Activated T-helper 1 cell treated with anti-CD3 and anti-CD28 coated beads, Interleukin-2, amount 50 U/mL, for 16 hours (primary cell): ENCODE measurements at places on chromosomes 2 and 18.

- DNase-seq = no peak
Measured at GRCh38 chr2:220276741-220277444, 649.5 kb downstream of the SLC4A3 start.

DNA sequence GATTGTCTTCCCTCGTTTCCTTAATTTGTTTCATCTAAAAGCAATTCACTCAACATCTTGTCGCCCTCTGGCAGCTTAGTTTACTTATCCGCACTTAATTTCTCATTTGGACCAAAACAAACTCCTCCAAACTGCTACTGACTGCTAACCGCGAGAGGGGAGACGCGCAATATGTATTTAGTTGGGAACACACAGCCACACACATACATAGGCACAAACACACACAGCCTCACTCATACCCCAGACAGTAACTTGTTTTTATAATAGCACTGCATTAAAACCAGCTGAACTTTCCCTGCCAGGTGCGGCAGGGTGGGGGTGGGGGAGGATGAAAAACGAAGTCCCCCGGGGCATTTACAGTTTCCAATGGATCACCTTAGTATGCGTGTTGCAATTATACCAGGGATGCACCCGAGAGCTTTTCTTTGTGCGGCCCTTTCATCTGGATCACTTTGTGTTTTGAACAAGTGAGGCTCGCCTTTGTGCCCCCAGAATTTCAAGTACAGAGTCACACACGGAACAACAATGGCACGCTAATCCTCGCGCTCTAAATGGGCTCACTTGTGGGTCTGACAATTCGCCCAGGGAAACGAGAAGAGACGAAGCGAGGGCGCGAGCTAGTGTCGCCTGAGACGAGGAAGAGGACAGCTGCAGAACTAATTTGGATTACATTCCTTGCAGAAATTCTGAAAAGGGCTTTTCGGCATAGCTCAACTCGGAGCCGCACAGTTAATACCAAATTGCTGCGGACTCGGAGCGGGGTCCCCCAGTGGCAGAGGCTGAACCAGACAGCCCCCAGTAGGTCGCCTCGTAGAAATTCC, 2.4 kb downstream of the ERBB4 start:
- DNase-seq = no peak

GRCh38 chr2:161335626-161336025, 27.4 kb downstream of the PSMD14 start:
- DNase-seq = no peak

DNA sequence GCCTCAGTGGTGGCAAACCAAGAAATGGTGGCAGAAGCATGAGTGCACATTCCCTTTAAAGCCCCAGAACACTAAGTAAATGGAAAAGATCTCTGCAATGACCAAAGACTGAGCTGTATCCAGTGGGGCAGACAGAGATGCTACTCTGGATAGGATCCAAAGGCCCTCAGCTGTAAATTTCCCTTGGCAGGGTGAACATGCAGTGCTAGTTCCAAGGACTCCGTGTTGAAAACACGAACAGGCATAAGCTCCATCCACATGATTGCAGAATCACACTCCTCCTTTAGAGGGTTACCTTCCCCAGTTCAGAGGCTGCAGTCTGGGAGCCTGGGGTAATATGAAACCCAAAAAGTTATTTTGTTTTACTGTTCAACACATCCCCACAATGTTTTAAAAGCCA, 98.6 kb upstream of the KLF7 start:
- DNase-seq = no peak

GRCh38 chr2:84251651-84252302, 207.3 kb downstream of the SUCLG1 start:
- DNase-seq = no peak

DNA sequence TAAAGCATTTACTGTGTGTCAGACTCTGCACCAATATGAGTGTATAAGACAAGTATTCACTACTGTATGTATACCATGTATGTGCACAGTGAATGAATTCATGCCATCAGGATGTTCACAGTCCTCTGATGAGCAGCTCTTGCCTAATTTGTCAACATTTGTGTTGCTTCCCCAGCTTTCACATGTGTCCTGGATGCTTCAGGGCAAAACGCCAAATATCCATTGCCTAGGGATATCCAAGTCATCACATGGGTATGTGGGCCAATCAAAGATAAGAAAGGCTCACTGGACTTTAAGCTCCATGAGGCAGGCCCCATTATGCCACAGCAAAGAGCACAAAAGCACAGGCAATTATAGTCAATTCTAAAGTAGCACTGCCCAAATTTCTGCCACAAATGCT, 134.2 kb upstream of the CHAC2 start:
- DNase-seq = no peak

GRCh38 chr18:60746491-60746890, 373.9 kb upstream of the MC4R start:
- no peak for DNase-seq

DNA sequence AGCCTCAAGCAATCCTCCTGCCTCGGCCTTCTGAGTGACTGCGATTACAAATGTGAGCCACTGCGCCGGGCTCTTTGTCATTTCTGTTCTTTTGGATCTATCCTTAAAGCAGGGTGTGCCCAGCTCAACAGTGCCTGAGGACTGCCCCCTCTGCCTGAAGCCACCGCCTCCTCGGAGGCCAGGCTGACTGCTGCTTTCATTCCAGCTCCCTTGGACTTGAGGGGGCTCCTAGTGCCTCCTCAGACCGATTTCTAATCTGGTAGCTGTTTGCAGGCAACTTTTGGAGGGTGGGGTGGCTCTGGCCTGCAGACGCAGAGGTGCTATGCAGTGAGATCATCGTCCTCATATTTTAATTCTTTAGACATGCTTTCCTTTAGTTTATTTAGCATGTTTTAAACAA, 35.9 kb upstream of the KLF11 start:
- DNase-seq = no peak

DNA sequence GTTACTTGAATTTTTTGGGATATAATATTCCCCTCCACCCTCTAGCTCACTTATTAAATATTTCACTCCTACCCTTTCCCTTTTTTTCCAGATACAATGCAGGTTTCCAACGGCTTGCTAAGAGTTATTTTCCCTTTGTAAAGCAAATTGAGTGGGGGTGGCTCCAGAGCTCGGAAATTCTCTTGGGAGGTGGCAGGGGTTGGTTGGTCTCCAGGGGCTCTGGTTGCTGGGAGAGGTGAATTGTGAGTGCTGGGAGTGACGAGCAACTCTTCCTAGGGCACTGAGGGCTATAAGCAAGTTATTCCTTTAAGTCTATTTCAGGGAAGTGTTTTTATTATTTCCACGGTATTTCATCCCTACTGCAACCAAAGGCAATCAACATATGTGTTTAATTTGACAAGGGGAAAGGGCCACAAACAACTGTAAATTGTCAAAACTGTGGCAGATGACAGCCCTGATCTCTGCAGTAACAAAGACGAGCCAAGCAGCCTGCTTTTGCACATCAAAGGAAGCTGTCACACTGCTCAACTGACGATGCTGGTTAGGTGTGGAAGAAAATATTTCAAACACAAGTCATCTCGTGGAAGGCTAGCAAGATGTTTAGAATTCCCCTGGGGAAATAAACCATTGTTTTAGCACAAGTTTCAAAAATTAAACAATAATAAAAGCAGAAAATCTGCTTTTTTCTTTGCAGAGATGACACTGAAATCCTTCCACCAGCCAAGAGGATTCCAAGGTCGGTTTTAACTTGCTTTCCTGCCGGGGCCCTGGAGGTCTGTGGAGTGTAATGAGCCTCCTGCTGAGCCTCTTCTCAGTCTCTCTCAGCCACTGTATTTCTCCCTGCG, 34.8 kb upstream of the ASXL2 start:
- no peak for DNase-seq

- no peak for DNase-seq
Measured at GRCh38 chr18:5456577-5457461, 87.0 kb downstream of the EPB41L3 start.

GRCh38 chr2:240932001-240932723, 26.0 kb downstream of the CROCC2 start:
- DNase-seq = no peak

DNA sequence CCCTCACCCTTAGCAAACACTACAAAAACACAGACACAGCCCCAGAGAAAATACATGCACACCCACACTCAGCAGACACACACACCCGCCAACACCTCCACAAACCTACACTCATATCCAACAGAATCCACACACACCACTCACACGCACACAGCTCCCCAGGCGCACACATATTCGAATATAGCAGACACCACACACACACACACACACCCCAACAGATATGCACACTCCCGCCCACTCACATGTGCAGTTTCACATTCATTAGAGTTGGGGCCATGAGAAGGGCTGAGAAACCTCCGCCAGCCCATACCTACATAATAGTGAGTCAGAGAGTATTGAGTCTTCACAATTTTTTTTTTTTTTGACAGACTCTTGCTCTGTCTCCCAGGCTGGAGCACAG, 29.4 kb upstream of the NOTO start:
- DNase-seq = no peak

DNA sequence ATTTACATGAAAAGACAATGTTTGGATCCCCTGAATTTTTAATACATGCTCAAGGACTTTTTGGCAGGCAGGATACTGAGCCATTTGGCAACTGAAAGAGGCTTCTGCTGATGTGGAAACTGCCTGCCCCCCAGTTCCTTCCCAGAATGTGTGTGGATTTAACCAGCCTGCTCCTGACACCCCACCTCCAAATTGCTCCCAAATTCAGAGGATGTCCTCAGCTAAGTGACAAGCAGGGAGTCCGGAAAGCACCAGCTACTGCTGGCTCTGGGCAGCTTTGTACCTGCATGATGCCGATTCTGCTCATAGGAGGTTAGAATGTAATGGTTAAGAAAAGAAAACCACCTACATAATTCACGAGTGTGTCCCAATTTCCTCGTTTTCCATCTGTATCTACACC, 197.5 kb downstream of the CDH20 start:
- DNase-seq = no peak

DNA sequence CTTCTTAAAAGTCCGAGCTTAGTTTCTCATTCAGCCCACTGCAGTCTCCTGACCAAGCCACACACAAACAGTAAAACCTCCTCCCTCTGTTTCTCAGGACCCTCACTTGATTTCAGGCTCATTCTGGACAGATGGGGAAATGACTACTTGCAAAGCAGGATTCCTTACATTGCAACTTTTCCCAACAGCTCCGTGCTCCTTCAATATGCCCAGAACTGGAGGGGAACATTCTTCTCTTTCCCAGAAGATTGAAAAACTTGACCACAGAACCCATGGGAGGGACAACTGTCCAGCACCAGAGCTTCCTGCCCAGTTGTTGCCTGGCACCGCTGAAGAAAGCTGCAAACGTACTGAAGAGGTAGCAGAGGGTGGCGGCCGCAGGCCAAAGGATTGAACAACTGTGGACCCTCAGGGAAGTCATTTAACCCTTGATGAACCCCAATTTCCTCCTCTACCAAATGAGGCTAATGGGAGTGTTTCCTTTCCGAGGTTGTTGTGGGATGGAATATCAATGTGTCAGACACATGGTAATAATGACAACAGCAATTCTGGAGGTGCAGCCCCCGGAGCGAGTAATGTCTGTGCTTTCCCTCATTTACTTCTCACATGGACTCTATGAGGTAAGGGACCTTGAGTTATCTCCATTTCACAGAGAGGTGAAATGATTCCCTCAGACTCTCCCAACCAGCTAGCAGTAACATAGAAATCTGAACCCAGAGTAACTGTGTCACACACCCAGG, 25.0 kb downstream of the BCL11A start:
- no peak for DNase-seq

DNA sequence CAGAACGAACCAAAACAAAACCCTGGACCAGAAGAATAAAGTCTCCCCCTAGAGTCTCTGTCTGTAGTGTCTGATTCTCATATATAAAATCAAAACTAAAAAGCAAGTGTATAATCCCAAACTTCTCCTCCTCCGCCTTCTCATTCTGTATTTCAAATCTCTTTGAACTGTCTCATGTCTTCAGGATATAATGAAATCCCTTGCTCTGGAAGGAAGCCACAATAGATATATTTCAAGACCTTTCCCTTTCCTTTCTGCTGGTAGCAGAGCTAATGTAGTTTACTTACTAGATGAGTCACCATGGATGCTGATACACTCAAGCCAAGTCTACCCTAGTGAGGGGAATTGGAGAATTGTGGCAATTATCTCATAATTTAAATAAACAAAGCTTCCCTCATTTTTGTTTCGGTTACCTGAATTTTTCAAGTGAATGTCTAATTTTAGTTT, 33.5 kb upstream of the CCDC93 start:
- no peak for DNase-seq

- no peak for DNase-seq
Measured at GRCh38 chr2:119525614-119526013, 1.3 kb upstream of the SCTR start.

DNA sequence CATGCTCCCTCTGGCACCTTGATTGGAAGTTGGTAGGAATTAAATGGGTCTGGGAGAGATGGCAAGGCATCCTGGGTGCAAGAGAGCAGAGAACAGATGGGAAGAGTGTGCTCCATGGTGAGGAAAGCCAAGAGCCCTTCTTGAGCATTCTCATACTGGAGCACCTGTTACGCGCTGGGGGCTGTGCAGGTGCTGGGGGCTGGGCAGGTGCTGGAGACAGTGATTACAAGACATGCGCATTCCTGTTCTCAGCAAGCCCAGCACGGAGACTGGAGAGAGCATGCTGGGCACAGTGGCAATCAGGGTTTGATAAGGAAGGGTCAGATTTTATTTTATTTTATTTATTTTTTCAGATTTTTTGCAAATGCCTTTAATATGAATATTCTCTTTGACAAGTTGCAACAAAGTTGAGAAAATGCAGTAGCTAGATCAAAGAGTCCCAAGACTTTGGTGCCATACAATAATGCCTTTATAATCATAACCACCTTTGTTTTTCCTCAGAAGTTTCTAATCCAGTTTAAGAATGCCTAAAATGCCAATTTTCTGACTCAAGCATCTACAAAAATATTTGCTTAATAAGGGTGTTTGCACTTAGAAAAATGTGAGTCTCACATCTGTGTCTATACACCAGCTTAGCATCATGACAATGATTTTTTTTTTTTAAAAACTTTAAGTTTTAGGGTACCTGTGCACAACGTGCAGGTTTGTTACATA, 193.3 kb downstream of the RNF152 start:
- no peak for DNase-seq

GRCh38 chr2:26407526-26407925, 5.8 kb downstream of the DRC1 start:
- no peak for DNase-seq

DNA sequence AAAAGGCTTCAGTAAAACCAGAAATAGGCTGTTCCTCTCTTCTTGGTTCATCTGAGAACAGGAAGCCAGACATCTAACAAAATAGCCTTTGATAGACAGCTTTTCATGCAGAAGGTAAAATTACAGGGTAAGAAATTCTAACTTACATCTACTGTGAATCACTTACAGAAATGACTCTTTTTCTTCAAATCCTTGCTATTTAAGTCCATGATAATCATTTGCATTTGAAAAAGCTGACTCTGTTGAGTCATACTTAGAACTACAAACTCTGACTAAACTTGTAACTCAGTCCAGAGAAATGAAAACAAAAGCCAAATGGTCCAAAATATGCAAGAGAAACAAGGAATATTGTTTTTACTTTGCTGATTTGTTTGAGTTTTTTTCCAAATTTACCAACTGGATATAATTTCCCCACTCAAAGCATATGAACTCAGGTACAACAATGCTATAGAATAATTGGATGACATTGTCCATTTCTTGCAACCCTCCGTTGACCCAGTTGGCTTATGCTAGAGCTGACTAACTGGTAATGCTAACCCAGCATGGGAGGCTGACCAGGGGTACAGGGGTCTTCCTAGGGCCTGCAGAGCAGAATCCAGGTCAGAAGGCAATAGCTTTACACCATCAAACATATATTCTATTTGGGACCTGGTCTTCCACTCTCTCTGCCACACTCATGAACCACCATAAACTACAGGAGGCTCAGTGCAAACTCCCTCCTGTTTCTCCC, 18.8 kb upstream of the MREG start:
- no peak for DNase-seq
